ENCODE measurements at places on chromosomes 1 and 21.

GRCh38 chr1:234368320-234369032 lies 4.8 kb upstream of the COA6 start:
- peak; percentile 45 for DNase-seq

- no peak for DNase-seq
Measured at GRCh38 chr1:1996207-1996651, 7.4 kb downstream of the CFAP74 start.

GRCh38 chr1:171754971-171755370 lies 13.1 kb upstream of the VAMP4 start:
- no peak for DNase-seq

GRCh38 chr1:6474815-6475282 lies 8.9 kb upstream of the TNFRSF25 start:
- no peak for DNase-seq

DNA sequence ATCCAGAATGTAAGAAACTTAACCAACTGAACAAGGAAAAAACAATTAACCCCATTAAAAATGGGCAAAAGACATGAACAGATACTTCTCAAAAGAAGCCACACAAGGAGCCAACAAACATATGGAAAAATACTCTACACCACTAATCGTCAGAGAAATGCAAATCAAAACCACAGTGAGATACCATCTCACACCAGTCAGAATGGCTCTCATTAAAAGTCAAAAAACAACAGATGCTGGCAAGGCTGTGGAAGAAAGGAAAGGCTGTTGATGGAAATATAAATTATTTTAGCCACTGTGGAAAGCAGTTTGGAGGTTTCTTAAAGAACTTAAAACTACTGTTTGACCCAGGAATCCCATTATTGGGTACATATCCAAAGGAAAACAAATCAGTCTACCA lies 51.2 kb downstream of the RGS4 start:
- DNase-seq, result no peak
